ENCODE measurements at places on chromosomes 6 and 20.

GRCh38 chr20:58143531-58143930, 84.9 kb downstream of the ANKRD60 start:
- H3K4me1 ChIP-seq, result no peaks in the 10 kb centered on the region
- H3K36me3 ChIP-seq, result no peaks in the 10 kb centered on the region
- no peaks in the 10 kb centered on the region for H3K27me3 ChIP-seq

DNA sequence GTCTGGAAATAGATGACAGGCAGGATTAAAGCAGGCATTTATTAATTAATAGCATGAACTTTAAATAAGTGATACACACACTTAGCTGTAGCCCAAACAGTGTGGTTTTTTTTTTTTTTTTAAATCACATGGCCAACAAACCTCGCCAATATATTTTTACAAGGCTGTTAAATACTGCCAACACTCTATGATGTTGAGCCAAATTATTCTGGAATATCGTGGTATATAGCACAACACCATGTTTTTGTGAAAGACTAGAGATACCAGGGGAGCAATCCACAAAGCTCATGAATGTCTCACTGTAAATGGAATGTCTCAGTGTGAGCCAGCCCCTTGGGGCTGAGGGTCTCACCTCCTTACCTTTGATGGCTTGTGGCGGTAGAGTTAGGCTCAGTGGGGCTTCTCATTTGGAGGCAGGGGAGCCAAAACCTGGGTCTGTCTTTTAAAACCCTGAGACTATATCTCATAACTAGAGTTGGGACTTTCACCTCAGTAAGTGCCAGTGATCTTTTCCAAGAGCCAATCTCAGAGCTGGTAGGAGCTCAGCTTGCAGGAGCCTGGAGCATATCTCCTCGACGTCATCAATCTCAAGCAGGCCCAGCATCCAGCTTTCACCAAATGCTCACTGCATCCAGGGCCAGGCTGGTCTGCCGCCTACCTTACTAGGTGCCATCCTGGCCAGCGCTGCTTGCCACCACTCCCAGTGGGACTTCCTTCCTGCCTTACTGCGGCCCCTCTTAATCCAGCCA, 78.5 kb upstream of the FAM184A start:
- peaks cover 8% of the 10 kb centered on the region for H3K4me1 ChIP-seq
- no peaks in the 10 kb centered on the region for H3K36me3 ChIP-seq
- no peak overlapping the region for H3K27ac ChIP-seq
- no peak overlapping the region for H3K4me3 ChIP-seq
- H3K27me3 ChIP-seq, result no peaks in the 10 kb centered on the region

DNA sequence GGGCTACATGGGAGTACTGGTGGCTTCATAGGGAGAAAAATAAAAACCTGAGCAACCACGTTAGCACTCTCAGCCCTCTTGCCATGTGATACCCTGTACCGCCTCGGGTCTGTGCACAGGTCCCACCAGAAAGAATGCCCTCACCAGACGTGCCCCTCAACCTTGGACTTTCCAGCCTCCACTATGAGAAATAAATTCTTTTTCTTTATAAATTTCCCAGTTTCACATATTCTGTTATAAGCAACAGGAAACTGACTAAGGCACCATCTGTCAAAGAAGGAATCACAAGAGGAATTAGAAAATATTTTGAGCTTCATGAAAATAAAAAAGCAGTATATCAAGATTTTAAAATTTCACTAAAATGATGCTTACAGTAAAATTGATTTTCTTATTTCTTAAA, 168.4 kb upstream of the BMP5 start:
- no peaks in the 10 kb centered on the region for H3K27me3 ChIP-seq
- H3K4me1 ChIP-seq, result no peaks in the 10 kb centered on the region
- no peaks in the 10 kb centered on the region for H3K36me3 ChIP-seq
- H3K27ac ChIP-seq, result no peak overlapping the region

DNA sequence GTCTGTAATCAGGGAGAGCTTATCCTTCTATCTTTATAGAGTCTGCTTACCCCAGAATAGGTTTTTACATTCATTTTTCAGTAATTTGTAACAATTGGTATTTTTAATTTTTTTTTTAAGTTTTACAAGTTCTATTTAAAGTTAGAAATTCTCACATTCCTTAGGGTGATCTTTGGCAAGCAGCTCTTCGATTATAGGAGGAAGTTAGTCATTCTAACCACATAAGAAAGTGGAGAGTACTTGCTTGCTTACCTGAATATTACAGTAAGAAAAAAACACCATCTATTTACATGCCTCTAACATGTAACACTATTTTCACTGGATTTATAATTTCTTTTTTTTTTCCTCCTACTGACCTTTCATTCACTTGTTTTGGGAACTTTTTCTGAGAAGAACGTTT, 6.7 kb downstream of the TSHZ2 start:
- no peak overlapping the region for H3K27ac ChIP-seq
- H3K4me1 ChIP-seq, result no peaks in the 10 kb centered on the region
- no peaks in the 10 kb centered on the region for H3K27me3 ChIP-seq
- no peak overlapping the region for H3K4me3 ChIP-seq

DNA sequence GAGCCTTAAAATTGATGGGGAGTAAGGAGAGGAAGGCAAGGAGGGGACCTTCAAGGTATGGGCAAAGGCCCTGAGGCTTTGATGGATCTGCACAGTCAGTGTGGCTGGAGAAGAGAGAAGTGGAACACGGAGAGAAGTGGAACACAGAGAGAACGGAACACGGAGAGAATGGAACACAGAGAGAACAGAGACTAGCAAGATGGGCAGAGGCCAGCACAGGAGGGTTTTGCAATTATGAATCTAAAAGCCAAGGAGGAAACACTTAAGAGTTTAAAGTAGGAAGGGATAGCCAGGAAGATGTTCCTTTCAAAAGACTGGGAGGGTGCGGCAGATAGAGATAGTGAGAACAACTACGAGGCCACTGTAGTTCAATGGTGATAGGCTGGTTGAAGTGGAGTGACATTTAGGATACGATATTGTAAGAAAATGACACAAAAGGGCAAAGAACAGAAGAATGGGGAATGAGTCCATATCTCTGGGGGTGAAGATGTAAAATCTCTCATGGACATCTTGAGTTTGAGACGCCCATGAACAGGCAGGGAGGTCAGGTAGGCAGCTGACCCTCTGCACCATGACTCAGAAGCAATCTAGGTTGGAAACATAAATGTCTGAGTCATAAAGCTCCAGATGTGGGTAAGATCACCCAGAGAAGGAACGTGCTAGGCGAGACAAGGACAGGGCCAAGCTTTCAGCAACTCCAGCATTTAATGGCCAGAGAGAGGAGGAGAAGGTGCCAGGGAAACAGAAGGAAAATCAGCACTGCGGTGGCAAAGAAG, 25.4 kb downstream of the ZMYND8 start:
- peaks cover 7% of the 10 kb centered on the region for H3K4me1 ChIP-seq
- no peak for DNase-seq
- H3K4me3 ChIP-seq, result no peak overlapping the region

- H3K27ac ChIP-seq, result no peak overlapping the region
- H3K27me3 ChIP-seq, result no peaks in the 10 kb centered on the region
- no peak for DNase-seq
Observed at GRCh38 chr6:113979937-113980336, 9.0 kb upstream of the HDAC2 start.

- no peak overlapping the region for H3K4me3 ChIP-seq
- peak overlapping the region; percentile 78 for H3K27ac ChIP-seq
- H3K36me3 ChIP-seq, result no peaks in the 10 kb centered on the region
- no peaks in the 10 kb centered on the region for H3K27me3 ChIP-seq
Observed at GRCh38 chr6:160226118-160226591, 32.5 kb downstream of the SLC22A2 start.

- no peak overlapping the region for H3K27ac ChIP-seq
- H3K27me3 ChIP-seq, result no peaks in the 10 kb centered on the region
- H3K36me3 ChIP-seq, result no peaks in the 10 kb centered on the region
- H3K4me1 ChIP-seq, result no peaks in the 10 kb centered on the region
- H3K4me3 ChIP-seq, result no peak overlapping the region
- peak; percentile 31 for DNase-seq
Observed at GRCh38 chr20:11207749-11208502, 534.1 kb upstream of the JAG1 start.

DNA sequence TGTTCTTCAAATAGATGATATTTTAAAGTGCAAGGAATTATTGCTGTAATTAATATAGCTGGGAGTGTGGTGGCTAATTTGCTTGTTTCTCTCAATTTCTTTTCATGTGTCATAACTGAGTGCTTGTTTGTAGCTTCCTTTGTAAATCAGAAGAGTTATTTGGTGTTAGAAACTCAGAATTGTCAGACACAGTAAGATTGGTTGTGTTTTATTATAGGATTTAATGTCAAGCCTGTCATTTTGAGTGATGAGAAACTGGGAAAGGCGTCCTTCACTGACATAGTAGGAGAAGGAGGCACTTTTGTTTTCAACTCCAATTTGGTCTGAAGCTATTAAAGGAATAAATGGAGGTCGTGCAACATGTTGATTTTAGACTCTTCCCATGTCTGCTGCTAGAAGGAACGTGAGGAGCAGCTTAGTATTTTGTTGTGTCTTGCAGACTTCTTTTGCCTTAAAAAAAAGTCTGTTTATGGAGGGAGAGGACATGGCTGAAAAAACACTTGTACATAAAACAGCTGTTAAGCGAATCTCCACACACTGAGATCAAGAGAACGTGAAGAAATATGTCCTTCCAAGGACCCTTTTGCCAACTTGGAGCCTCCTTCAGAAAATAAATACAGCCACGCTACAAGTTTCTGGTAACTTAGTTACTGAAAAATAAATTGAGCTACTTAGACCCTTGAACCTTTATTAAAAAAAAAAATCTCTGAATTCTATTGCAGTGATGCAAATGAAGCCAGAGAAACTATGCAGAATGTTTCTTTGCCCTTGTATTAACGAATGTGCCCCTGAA, 59.5 kb downstream of the BMP6 start:
- H3K36me3 ChIP-seq, result no peaks in the 10 kb centered on the region
- no peaks in the 10 kb centered on the region for H3K27me3 ChIP-seq
- no peak for DNase-seq
- H3K27ac ChIP-seq, result no peak overlapping the region
- no peak overlapping the region for H3K4me3 ChIP-seq
